Pulmonary artery endothelial cell (primary cell): ENCODE measurements at places on chromosomes 12 and 14.

DNA sequence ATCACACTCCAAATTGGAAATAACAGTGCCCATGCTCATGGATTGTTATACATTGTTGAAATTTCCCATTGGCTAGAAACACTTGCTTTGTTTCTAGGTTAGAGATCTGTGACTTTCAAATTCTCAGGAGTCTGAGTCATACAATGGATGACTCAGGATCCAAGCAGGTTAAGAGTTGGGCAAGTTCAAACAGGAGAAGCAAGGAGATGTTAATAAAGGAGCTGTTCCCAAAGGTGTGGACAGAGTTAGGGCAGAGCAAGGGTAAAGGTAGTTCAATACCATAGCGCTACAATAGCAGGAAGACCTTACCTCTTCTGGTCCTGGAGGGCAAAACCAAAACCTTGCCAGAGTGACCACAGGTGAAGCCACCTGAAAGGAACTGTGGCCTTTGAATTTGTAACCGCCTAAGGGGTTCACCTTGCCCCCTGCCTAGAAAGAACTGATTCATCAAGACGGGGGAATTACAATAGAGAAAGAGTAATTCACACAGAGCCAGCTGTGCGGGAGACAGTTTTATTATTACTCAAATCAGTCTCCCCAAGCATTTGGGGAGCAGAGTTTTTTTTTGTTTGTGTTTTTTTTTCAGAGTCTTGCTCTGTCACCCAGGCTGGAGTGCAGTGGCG, 4.2 kb upstream of the AMN1 start:
- DNase-seq, result peak; percentile 72

- DNase-seq, result no peak
Measured at GRCh38 chr12:22477894-22478287, 66.5 kb downstream of the C2CD5 start.

DNA sequence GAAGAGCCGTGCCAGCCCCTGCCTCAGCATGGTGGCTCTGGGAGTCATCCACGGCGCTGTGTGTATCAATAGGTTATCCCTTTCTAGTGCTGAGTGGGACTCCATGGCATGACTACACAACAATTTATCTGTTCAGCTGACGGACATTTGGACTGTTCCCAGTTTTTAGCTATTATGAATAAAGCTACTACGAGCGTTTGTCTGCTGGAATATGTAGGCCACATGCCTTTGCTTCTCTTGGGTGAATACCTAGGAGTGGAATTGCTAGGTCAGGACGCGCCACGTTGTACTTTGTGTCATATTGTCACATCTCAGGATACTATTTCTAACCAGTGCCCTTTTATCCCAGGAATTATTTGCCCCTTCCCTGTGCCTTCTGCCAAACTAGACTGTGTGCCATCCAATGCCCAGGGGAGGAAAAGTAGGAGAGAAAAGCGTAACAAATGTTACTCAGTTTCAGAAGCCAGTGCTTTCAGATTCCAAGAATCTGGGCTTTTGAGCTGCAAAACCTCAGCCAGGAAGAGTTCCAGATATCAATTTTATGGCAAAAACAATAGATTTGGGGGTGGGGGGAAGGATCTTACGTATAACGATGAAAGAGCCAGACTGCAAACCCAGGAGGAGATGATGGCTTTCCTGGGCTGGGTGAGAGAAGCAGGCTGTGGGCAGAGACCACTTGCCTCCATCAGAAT, 62.5 kb upstream of the NCOR2 start:
- DNase-seq, result no peak

DNA sequence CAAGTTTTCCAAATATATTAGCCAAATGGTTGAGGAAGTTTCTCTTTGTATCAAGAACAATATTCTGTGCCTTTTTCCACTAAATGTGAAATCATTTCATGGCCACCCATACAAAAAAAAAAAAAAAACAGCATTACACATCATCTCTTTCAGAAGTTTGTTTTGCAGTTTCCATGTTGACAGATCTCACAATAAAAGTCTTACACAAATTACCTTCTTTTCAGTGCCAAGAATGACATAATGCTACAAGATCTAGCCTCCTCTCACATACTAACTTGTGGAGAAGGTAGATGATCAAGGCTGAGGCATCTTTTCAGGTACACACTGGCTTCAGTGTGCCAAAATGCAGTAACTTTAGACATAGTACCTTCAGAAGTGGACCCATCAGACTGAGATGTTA, 35.3 kb downstream of the PRKD1 start:
- no peak for DNase-seq

DNA sequence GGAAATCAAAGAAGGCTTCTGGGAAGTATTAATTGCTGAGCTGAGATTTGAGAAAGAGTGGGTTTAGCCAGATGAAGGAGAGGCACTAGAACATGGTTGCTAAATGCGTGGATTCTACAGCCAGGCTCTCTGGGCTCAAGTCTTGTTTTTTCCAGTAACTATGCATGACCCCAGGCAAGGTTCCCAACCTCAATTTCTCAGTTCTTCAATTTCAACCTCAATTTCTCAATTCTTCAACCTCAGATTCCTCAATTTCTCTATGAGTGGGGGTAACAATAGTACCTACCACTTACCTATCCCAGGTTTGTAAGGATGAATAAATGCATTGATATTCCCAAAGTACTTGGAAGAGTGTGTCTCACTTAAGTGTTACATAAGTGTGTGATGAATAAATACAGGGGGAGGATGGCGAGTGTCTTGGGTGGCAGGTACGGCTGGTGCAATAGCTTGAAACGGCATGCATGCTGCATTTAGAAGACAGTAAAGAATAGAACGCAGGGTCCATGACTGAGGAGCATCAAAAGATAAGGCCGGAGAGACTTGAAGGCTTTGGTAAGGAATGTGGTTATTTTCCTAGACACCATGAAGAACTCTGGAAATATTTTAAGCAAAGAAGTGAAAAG, 149.1 kb upstream of the ATP2B1 start:
- DNase-seq, result no peak
